Right kidney (tissue), 9 donors: ENCODE measurements at places on chromosomes 12 and 14.

DNA sequence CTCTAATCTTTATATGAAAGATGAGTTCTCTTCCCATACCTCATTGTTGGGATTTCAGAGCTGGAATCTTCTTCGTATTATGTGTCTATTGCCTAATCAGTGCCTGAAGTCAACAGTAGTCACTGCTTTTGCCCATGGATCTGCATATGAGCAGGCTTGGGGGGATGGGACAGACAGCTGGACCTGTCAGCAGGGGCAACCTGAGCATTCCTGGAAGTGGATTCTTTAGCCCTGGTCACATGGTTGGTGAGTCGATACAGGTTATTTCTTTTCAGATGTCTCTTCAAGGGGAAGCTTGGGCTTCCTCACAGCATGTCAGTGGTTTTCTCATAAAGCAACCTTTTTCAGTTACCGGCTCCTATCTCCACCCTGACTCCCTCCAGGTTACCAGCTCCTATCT is 97.3 kb upstream of the RBM19 start:
- no peak for DNase-seq

GRCh38 chr12:2450553-2450952 is 344.2 kb upstream of the FKBP4 start:
- DNase-seq = no peak

DNA sequence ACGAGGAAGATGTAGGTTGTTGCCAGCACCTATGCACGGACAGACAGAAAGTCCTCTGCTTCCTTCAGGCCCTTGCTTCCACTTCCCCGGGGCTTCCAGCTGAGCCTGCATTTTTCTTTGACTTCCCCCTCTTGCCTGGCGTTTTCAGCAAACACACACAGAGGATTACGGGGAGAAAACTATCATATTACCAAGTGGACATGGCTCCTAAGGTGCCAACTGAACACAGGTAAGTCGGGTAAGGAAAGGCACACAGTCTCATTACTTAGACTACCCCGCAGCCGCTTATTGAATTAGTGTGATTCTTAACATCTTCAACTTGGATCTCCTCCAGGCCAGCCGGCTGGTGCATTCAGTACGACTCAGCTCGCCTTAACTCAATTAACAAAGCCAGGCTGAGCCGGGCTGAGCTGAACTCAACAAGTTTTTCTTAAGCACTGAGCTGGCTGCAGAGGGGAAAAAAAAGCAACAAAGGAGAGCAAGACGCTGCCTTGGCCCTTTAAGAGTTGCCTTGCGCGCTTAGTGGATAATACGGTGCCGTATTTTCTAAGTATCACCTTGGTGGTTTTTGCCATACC is 19.2 kb upstream of the MAP1LC3B2 start:
- peak; percentile 67 for DNase-seq

- DNase-seq = no peak
Observed at GRCh38 chr12:75170640-75171185, 38.9 kb downstream of the KCNC2 start.
